ENCODE measurements at places on chromosomes 12 and 14.

DNA sequence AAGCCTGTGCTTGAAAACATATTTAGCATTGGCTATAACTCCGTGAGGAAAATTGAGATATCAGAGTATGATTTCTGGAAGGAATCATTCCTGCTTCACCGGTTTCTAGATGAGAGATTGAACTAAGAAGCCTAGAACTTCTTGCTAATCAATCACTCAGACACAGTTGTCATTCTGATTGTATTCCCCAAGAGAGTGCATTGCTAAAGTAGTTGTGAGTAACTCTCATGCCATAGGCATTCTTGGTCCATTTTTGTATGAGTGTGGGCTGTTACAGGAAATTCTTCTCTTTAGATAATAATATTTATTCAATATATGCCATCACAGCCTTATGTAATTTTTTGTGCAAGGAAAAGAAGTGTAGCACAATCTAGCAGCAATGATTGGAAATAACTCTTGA, 893.3 kb upstream of the MDGA2 start:
- DNase-seq = no peak

DNA sequence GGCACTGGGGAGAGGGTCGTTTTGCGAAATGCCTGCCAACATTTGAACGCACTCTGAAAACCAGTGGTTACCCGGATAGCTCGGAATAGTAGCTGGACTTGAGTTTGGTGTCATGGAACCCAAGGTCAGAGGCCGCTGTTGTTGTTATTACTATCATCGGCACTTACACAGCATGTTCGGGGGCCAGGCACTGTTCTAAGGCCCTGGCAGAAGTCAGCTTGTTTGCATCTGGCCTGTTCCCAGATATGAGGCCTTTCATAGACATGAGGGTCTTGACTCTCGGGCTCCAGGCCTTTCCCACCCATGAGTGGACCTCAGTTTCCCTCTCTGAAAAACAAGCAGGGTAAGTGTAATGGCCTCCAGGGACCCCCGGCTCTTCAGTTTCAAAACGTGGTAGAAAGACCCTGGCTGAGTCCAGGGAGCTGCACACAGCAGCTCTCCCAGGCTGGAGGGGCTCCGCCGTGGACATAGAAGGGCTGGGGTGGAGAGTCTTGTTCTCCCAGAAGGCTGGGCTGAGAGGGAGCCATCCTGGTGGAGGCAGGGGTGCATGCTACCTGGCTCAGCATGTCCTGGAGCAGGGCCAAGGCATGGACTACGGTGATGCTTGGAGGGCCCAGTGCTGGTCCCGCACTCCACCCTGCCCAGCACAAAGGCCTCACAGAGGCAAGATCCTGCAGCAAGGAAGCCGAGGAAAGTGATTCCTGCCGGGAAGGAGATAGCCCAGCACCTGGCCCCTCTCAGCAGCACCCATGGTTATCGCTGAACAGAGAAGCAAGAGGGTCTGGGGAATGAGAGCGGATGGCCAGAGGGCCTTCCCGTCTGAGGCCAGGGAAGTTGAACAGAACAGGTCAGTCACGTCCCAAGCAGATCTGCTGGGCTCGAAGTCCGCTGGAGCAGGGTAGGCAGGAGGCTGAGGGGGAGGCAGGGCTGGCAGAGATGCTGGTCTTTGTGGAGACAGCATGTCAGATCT, 63.5 kb upstream of the C14orf180 start:
- no peak for DNase-seq

DNA sequence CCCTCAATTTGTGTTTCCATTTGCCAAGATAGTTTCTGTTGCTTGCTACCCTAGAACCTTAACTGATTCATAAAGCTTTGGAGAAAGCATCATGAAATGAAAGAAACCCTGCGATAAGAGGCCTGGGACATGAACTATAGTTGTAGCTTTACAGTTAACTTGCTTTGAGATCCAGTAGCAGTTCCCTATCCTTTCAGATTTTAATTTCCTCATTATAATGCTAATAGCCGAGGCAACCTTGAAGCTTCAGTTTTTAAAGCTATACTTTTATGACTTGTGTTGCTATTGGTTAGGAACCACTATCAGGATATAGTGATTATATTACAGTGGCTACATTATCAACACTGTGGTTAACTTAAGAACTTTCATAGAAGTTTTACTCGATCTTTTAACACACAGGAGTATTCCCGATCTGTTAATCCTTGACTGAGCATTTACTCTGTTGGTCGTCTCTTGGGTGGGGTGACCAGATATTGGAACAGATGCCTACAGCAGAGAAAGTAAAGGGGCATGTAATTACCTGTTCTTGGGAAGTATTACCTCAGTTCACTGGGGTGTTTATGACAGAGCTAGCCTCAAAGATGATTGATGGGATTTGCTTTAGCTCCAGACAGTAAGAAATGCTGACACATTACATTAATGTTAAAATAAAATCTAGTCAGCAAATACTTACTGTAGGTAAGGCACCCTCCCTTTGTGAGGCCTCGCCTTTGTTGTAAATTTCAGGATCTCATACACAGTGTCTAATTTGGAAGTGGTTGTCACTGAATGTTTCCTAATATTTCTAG, 86.2 kb upstream of the CSRP2 start:
- no peak for DNase-seq

GRCh38 chr12:67689385-67689784, 40.8 kb downstream of the DYRK2 start:
- no peak for DNase-seq
